Activated CD4-positive, alpha-beta T cell treated with anti-CD3 and anti-CD28 coated beads for 4 hours (primary cell): ENCODE measurements at places on chromosomes 7 and 10.

- DNase-seq: no peak
Measured at GRCh38 chr7:158706273-158706704, 1.7 kb upstream of the NCAPG2 start.

DNA sequence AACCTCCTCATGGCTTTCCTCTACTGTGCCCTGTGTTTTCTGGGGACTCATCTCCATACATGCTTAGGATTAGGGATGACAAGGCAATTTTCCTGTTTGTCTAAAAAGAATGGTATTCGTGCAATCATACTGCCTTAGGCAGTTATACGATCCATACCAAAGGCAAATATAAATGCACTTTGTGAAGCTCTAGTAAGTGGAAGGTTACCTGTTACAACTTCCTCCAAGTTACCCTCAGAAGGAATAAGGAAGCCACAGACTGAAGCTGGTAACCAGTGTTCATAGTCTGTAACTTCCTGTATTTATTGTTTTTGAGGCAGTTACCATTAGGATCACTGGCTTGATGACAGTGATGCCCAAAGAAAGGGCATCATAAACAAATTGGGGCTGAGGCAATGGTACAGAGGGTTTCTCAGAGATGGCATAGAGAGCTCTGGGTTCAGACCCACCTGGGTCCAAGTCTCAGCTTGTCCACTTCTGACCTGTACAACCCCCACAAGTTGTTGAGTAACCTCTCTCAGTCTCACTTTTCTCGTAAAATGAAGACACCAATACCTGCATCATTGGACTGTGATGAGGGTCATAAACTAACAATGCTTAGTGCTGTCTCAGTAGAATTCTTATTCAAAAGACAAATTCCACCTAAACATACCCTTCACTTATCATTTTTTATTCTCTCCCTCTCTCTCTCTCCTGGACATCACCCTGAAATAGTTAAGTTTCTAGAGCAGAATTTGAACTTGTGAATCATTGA, 138.2 kb downstream of the ELMO1 start:
- DNase-seq: no peak

DNA sequence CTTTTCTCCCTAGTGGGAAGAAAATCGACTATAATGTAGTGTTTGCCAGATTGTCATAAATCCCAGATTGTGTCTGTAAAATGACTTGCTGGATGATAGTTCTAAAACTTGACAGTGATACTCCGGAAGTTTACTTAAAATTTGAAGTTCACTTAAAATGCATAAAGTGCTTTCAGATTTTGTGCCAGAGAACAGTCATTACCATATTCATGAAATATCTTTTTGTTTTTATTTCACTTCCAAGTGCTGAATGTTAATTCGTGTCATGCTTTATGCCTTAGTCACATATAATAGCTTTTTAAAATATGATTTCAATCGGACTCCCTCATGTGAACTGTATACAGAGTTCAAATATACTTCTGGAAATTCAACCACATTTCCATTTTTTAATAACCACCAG, 30.4 kb downstream of the PRPF18 start:
- no peak for DNase-seq

GRCh38 chr10:131915990-131916766, 15.4 kb downstream of the PPP2R2D start:
- no peak for DNase-seq

- no peak for DNase-seq
Measured at GRCh38 chr7:33743594-33743993, 161.7 kb upstream of the BMPER start.

- no peak for DNase-seq
Measured at GRCh38 chr7:3533040-3533439, 232.0 kb downstream of the SDK1 start.

DNA sequence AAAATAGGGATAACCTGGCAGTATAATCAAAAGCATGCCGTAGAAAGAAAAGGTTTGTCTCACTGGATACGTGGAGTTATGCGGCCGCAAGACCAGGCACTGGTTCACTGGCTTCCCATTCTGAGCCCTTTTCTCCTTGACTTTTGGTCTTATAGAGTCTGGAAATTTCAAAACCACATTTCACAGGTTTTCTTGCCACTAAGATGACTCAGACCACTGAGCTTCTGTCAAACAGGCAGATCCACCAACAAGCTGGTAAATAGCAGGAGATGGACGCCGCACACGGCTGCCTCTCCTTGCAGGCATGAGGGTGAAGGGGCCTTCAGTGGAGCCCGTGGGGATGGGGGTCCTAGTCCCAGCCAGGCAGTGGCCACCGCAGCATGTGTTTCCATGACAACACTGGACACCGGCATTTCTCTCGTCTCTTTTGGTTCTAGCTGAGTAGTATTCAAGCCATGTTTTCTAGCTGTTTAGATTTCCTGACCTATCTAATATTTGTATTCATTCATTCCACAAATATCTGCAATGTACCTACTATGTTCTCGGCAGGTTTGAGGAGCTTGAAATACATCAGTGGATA, 55.5 kb downstream of the KLF6 start:
- no peak for DNase-seq

GRCh38 chr7:140863184-140863583, 61.5 kb downstream of the BRAF start:
- DNase-seq: no peak

GRCh38 chr7:143393267-143394041, 12.3 kb downstream of the ZYX start:
- DNase-seq: no peak

DNA sequence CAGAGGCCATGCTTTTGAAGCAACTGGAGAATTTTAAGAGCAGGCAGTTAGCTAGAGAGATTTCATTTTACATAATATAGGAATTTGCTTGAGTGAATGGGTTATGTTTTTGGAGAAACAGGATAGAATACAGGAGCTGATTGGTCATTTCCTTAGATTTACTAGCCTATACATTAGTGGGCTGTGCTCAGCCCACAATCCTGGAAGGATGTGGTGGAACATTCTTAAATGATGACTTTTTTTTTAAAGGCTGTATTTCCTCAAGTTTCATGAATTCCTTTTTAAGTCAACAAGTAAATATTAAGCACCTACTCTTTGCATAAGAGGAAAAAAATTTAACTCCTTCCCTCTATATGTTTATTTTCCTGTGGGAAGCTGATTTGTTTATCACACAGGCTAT, 314.4 kb upstream of the BMPER start:
- no peak for DNase-seq

- no peak for DNase-seq
Measured at GRCh38 chr10:100506596-100507356, 12.9 kb downstream of the SEC31B start.

- no peak for DNase-seq
Measured at GRCh38 chr7:132947011-132947410, 134.9 kb downstream of the CHCHD3 start.

GRCh38 chr10:31584098-31584631, 265.1 kb downstream of the ZEB1 start:
- no peak for DNase-seq

DNA sequence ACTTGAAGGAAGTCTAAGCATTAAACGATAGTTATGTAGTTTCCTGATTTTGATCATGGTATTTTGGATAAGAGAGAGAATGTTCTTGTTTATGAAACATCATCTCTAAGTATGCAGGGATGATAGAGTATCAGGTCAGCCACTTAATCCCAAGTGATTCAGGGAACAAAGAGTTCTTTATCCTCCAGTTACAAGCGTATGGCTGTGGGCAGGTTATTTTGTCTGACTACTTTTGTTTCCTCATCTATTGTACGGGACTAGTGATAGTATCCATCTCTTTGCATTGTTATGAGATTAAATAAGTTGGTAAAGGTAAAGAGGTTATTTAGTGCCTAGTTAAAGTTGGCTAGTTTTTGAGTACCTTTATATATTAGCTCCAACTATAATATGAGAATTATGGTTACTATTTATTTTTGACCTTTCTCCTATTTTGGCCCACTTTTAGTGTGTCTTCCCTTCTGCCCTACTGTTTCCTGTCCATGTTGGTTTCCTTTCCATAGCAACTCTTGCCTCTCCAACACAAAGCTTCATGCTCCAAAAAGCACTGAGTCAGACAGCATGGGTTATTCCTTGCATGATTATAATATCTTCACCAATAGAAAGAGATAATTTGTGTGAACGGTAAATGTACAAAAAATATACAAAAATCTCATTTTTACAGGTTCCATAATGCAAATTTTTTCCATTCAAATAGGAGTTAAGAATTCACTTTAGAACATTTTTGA, 65.4 kb downstream of the SP8 start:
- no peak for DNase-seq

GRCh38 chr10:78211561-78212051, 177.9 kb downstream of the RPS24 start:
- no peak for DNase-seq

DNA sequence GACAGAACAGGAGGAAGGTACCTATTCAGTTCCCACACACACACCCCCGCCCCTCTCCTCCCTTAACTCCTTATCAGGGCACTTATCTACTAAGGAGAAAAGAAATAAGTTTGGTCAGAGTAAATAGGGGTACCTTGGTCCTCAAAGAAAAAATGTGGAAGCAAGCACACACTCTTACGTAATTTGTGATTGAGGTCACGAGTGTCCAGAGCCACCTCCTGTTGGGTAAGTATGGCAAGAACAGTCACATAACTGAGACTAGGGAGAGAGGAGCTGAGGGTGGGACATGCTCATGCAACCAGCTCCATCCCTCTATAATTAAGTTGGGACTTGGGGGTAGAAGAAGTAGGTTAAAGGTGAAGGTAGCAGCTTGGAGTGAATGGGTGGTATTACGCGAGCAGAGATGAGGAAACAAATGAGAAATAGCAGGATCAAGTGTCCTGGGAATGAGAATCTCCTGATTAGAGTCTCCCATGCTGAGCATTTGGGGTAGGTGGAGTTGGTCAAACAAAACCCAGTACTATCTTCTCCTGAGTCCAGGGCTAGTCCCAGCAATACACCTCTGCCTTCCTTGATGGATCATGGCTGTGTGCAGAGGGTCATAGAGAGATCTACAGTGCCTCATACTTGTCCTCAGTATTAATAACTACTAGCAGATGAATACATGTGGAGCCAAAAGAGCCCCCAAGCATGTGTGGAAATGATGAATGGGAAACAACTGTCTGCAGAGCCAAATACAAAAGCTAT, 77.1 kb downstream of the GSAP start:
- DNase-seq: no peak

DNA sequence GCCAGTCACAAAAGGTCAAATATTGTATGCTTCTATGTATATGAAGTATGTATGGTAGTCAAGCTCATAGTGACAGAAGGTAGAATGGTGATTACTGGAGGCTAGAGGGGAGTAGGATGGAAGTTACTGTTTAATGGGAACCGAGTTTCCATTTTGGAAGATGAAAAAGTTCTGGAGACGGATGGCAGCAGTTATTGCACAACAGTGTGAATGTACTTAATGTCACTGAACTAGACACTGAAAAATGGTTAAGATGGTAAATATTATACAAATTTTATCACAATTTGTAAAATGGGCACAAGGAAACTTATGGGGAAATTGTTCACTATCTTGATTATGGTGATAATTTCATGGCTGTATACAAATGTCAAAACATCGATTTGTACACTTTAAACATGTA, 284.6 kb downstream of the GFRA1 start:
- no peak for DNase-seq

DNA sequence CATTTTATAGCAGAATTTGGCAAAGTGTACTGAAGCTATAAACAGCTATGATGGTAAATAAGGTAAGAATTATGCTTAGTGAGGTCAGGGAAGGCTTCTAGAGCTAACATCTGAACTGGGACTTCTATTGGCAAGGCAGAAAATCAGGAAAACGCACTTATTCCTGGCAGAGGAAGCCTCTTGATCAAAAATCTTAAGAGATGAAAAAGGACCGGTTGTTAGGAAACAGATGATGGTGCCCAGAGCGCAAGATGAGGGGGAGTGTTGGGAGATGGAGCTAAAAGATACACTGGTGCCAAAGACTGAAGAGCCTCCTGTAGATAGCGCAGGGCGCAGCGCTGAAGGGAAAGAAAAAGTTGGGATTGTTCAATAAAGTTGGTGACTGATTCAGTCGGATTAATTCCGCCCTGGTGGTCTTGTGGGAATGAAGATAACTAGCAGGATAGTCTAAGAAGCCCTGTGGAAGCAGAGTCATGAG, 550 bp upstream of the CALU start:
- no peak for DNase-seq

DNA sequence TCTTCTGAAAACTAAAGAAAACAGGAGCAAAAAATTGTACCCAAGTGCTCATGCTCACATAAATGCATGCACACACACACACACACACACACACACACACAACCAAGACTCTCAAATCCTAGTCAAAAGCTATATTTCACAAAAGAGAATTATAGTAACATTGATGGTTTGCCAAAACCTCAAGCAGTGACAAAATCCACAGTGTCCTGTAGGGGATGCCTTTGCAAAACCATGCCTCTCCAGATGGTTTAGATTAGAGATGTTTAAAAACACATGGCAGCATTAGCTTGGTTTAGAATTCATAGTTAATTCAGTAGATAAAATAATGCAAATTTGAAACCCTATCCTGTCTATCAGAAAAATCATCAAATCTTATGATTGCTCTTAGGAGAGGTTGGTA, 232.2 kb downstream of the DYNC1I1 start:
- DNase-seq: no peak

DNA sequence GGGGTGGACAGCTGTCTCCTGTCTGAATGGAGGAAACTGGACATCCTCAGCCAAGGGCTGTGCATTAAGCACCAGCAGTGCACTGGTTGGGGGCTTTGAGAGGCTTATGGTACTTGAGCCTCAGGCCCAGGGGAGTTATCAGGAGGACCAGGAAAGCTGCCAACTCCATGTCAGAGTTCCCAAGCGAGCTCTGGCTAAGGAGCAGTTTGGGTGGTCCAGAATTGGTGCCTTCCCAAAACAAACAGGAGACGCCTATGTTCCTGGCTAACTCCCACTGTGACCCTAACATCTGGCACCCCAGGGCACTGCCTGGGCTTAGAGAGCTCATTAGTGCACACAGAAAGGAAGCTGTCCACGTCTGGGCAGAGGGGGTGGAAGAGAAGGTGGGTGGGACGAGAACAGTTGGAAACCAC, 408.6 kb upstream of the NPVF start:
- no peak for DNase-seq

DNA sequence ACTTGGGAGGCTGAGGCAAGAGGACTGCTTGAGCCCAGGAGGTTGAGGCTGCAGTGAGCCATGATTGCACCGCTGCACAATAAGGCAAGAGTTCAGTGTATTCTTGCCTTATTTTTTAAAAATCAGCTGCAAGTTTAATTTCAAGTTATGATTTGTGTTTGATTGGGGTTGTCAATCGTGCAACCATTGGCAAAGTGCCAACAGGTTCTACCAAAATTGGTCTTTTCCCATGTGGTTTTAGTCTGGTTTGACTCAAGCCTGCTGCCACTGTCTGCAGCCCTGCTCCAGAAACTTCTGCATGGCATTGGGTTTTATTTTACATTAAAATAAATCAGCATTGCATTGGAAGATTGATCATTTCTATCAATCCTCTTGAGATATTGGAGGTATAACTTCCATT, 72.7 kb downstream of the PTPRE start:
- no peak for DNase-seq

DNA sequence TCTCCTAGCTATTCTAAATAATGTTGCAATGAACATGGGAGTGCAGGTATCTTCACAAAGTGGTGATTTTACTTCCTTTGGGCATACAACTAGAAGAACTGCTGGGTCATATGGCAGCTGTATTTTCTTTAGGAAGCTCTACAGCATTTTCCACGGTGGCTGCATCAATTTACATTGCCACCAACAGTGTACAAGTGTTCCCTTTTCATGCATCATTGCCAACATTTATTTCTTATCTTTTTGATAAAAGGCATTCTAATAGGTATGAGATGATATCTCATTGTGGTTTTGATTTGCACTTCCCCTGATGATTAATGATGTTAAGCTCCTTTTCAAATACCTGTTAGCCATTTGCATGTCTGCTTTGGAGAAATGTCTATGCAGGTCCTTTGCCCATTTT, 52.6 kb downstream of the NT5C2 start:
- no peak for DNase-seq

GRCh38 chr7:139771001-139771956, 6.5 kb downstream of the HIPK2 start:
- DNase-seq: no peak
